KG1 (cell line): ENCODE measurements at places on chromosomes 5 and 9.

- no peak for DNase-seq
Observed at GRCh38 chr9:134502266-134502791, 139.3 kb upstream of the COL5A1 start.

GRCh38 chr9:136178061-136178772, 26.7 kb downstream of the LHX3 start:
- DNase-seq: no peak

GRCh38 chr9:133543772-133544467, 9.4 kb downstream of the ADAMTSL2 start:
- no peak for DNase-seq

DNA sequence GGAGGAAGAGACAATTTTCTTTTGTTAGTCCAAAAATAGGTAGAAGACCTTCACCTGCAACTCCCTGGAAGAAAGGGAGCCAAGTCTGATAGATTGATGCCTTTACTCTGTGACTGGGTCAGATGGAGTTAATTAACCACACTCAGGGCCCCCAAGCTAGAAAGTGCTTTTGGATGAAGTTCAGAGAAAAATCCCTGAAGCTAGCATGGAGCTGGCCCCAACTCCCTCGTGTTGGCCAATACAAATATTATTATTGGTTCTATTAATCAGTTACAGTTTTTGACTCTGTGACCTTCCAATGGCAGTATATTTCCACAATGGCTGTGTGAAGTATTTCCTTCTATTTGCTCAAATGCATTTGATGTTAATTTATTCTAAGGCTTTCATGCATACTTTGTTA, 1753.5 kb downstream of the EFNA5 start:
- no peak for DNase-seq

- DNase-seq: no peak
Observed at GRCh38 chr9:85168412-85168811, 498.9 kb downstream of the NTRK2 start.

- no peak for DNase-seq
Observed at GRCh38 chr9:38227656-38228055, 158.6 kb upstream of the SHB start.

DNA sequence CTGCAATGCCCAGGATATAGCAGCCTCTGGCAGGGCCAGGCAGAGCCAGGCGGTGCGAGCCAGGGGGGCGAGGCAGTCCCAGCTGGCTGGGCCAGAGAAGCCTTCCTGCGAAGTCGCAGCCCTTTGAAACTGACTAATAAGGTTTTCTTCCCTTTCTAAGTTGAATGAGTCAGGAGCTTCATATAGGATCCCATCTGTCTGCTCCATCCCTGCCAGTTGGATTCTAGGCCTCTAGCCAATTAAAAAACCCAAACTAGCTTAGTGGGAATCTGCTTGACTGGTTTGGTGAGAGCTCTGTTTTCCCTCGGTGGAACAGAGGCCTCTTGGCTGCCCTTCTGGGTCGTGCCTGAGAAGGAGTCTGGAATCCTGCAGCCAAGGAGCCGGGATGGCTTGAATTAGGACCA, 70.1 kb upstream of the RAPGEF1 start:
- DNase-seq: no peak

DNA sequence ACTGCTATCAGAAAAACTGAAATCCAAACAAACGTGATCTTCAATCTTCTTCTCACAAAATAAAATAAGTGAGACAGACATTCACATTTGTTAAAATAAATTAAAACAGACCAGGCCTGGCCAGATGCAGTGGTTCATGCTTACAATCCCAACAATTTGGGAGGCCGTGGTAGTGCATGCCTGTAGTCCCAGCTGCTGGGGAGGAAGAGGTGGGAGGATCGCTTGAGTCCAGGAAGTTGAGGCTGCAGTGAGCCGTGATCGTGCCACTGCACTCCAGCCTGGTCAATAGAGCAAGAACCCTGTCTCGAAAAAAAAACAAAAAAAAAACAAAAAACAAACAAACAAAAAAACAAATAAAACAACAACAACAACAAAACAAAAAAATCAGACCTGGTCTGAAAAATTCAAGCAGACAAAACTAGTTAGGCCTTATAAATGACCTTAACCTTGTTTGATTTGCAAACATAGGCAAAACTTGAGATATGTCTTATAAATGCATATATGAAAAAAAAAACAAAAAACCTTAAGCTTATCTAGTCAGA, 10.8 kb downstream of the MAPKAP1 start:
- DNase-seq: no peak

- no peak for DNase-seq
Observed at GRCh38 chr9:26310294-26310693, 582.3 kb downstream of the CAAP1 start.

- DNase-seq: no peak
Observed at GRCh38 chr9:120891884-120892747, 15.1 kb upstream of the PHF19 start.

GRCh38 chr5:34712565-34712964, 56.4 kb downstream of the RAI14 start:
- DNase-seq: no peak

GRCh38 chr5:153067869-153068268, 422.6 kb upstream of the GRIA1 start:
- no peak for DNase-seq

- no peak for DNase-seq
Observed at GRCh38 chr9:35598866-35599590, 6.0 kb upstream of the TESK1 start.

DNA sequence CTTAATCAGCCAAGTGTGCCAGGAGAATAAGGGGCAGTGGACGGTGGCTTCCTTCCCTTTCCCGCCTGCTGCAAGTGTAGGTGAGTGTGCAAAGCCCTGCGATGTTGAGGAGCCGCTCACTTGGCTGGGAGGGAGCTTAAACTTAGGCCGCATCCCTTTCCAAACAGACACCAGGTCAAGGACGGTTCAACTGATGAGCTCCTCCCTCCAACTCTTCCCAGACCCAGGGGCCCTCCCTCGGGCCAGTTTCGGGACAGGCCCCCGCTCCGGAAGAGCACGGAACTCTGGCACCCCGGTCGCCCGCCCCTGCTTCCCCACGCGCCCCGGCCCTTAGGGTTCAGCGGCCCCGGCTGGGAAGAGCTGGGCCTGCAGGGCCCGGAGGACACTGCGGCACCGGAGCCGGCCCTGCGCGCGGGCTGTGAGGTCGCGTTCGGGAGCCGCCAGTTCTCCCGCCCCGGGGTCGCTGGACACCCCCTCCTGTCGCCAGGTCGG, 481 bp downstream of the MRPL36 start:
- DNase-seq: no peak
